ENCODE measurements at places on chromosomes 11 and 22. TPM values are rescaled to one million over a fixed set of nuclear protein-coding genes. Genes with fewer than 3 reads are reported as not detected.

Gene YIF1A
- 47.5 TPM for total RNA-seq

DNA sequence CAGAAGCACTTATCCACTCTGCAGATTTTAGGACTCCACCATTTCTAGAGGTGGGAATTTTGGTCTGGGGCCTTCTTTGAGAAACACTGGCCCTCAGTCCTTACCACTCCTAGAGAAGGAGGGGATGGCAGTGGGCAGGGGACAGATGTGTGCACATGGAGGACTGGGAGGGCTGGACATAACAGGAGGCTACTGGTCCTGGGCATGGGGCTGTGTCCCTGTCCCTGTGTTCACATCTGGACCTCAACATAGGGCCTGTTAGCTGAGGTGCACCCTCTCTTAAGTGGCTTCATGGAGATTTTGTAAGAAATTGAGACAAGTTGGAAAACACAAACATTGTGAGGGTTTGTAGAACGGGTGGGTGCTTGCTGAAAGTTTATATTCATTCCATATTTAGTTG, 103.4 kb downstream of the ATXN10 start:
- no peak overlapping the region for H3K4me3 ChIP-seq
- no peaks in the 10 kb centered on the region for H3K27me3 ChIP-seq
- H3K4me1 ChIP-seq, result peaks cover 8% of the 10 kb centered on the region
- no peak overlapping the region for H3K27ac ChIP-seq
- H3K36me3 ChIP-seq, result peaks cover 33% of the 10 kb centered on the region

GRCh38 chr22:25636323-25636722, 71.8 kb downstream of the GRK3 start:
- no peaks in the 10 kb centered on the region for H3K27me3 ChIP-seq
- no peak for DNase-seq
- H3K4me3 ChIP-seq, result no peak overlapping the region
- H3K36me3 ChIP-seq, result peaks cover 5% of the 10 kb centered on the region

GRCh38 chr11:101718402-101718801, 134.6 kb upstream of the TRPC6 start:
- no peaks in the 10 kb centered on the region for H3K27me3 ChIP-seq
- no peak overlapping the region for H3K27ac ChIP-seq
- no peaks in the 10 kb centered on the region for H3K4me1 ChIP-seq
- H3K4me3 ChIP-seq, result no peak overlapping the region
- no peaks in the 10 kb centered on the region for H3K36me3 ChIP-seq

GRCh38 chr11:123265951-123266350, 70.9 kb upstream of the CLMP start:
- DNase-seq, result no peak
- no peaks in the 10 kb centered on the region for H3K36me3 ChIP-seq
- H3K27ac ChIP-seq, result no peak overlapping the region
- peaks cover 6% of the 10 kb centered on the region for H3K4me1 ChIP-seq
- H3K27me3 ChIP-seq, result peaks cover 10% of the 10 kb centered on the region

GRCh38 chr22:42375982-42376381, 56.2 kb downstream of the NFAM1 start:
- peaks cover 2% of the 10 kb centered on the region for H3K4me1 ChIP-seq
- no peak for DNase-seq
- H3K36me3 ChIP-seq, result no peaks in the 10 kb centered on the region

- H3K27me3 ChIP-seq, result no peaks in the 10 kb centered on the region
- no peak for DNase-seq
- H3K4me1 ChIP-seq, result no peaks in the 10 kb centered on the region
- no peak overlapping the region for H3K27ac ChIP-seq
Measured at GRCh38 chr11:47207459-47207858, 7.3 kb upstream of the DDB2 start.

- peak overlapping the region; percentile 96 for H3K27ac ChIP-seq
- peaks cover 3% of the 10 kb centered on the region for H3K27me3 ChIP-seq
- H3K36me3 ChIP-seq, result peaks cover 15% of the 10 kb centered on the region
- peak overlapping the region; percentile 96 for H3K4me3 ChIP-seq
- peak; percentile 40 for DNase-seq
Measured at GRCh38 chr11:134276396-134277182, 410 bp downstream of the GLB1L3 start.

GRCh38 chr11:86303257-86303656, 1.2 kb downstream of the HIKESHI start:
- peaks cover 31% of the 10 kb centered on the region for H3K4me1 ChIP-seq
- H3K27ac ChIP-seq, result peak overlapping the region; percentile 99
- no peaks in the 10 kb centered on the region for H3K27me3 ChIP-seq
- H3K4me3 ChIP-seq, result peak overlapping the region; percentile 96
- DNase-seq, result no peak

GRCh38 chr11:28860893-28861292, 752.7 kb downstream of the METTL15 start:
- DNase-seq, result no peak
- H3K27ac ChIP-seq, result no peak overlapping the region
- H3K36me3 ChIP-seq, result no peaks in the 10 kb centered on the region

Measured in activated CD4-positive, alpha-beta T cell treated with anti-CD3 and anti-CD28 coated beads for 36 hours (primary cell).